ENCODE measurements at places on chromosomes 1 and 21.

GRCh38 chr1:192977089-192977706 is 82.0 kb downstream of the UCHL5 start:
- DNase-seq: no peak

DNA sequence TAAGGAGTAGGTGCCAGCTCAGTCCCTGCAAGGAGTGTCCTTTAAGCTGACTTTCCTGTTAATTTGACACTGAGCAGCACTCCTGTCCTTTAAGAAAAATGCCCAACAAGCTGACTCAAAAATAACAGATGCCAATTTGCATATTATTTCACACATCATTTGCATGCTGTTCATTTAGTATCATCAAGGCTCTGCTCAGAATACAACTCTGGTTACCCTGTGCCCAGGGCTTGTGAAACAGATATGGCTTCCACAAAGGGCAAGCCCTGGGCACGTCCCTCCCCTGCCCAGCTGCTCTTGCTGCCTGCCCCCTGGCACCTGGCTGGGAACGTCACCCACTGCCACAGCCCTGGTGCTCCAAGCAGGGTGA is 10.3 kb downstream of the KCNN3 start:
- DNase-seq: no peak

DNA sequence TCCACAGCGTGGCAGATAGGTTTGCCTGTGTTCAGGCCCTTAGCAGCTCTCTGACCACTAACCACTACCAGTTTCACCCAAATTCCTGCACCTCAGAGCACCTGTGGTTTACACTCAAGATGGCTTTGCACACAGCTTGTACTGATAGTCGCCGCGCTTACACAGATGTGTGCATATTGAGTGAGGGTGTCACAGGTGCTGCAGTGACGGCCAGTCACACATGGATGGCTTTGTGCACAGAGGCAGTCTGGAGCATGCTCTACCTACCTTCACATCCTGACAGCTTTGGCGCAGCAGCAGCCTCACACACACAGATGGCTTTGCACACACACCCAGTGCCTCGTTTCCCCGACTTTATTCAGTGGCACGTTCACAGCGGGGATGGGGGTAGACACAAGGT is 7.5 kb downstream of the DMAP1 start:
- DNase-seq: no peak

- DNase-seq: no peak
Measured at GRCh38 chr1:25683177-25683576, 66.6 kb downstream of the MAN1C1 start.

- DNase-seq: no peak
Measured at GRCh38 chr1:64823691-64824476, 79.0 kb downstream of the RAVER2 start.

DNA sequence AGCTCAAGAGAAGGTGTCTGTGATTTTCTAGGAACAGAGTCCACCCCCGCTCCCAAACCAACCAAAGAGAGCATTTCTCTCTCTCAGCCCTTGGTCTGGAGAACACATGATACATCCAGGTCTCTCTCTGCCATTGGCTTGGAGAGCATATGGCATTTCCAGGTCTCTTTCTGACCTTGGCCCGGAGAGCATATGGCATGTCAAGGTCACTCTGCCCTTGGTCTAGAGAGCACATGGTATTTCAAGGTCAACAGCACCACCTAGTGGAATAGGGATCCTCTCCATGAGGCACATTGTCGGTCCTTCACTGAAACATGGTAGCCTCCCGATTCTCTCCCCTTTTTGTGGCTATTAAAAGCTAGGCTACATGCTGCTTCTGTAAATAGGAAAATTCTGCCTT is 437.7 kb upstream of the OLFM3 start:
- DNase-seq: no peak

GRCh38 chr1:190170321-190170720 is 307.3 kb downstream of the BRINP3 start:
- no peak for DNase-seq

DNA sequence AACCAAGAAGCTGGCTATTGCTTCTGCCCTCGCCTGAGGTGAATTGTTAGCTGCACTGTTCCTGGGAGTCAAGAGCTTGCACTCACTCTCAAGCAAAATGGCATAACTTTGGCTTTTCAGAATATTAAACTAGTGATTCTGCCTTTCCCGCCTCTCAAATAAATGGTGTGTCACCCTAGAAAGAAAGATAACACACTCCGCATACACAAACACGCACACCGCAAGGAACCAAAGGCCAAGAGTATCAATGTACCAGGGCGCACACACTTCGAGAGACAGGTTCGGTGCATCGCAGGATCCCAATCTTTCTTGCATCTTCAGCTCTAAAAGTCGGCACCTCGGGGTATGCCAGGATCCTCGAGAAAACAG is 470 bp upstream of the RTCA start:
- DNase-seq: no peak

DNA sequence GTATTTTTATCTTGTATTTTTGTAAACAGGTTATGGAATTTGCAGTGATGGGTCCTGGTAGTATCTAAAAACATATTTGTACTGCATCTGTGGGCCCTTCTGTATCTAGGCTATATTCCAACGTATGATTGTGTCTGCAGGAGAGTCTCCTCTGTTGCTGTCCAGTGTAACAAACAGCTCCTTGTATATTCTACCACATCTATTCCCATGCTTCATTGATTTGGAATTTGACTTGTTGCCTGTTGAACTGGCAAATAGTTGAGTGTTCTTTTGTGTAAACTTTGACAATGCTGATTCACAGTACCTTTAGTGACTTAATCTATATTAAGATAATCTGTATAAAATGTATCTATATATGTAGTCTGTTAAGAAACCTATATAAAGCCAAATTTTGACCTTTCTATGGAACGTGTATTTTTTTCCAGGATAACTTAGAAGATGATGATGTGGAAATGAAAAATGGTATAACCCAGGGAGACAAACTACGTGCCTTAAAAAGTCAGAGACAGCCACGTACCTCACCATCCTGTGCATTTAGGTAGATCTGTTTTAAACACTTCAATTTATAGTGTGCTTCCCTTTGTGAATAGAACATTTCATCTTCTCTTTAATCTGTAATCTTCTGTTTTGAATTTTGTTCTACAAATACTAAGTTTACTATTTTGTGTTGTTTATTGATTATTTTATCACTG is 43.4 kb upstream of the GPR88 start:
- DNase-seq: no peak

GRCh38 chr1:221695301-221695700 is 46.6 kb downstream of the DUSP10 start:
- no peak for DNase-seq

DNA sequence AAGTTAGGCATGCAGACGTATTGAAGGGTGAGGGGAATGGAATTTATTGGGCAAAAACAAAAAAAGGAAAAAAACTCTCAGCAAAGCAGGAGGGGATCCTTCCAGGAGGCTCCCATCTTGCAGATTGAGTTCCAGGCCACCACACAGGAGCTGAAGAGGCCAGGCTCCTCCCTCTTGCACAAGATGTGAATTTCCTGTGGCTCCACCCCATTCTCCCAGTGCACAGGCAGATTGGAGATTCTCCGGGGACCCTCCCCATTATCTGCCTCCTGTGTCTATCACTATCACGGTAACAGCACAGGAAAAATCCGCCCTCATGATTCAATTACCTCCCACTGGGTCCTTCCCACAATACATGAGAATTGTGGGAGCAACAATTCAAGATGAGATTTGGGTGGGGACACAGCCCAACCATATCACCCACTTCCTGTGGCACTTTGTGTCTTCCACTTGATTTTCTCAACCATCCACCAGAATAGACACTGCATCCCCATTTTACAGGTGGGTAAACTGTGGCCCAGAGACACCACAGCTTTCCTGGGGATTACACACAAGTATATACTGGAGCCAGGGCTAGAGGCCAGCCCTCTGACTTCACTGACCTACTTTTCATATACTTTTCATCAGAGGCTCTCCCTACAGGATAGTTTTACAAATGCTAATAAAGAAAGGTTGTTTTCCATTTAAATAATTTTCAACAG is 18.9 kb upstream of the COL6A1 start:
- no peak for DNase-seq

- no peak for DNase-seq
Measured at GRCh38 chr1:27666791-27667254, 5.2 kb downstream of the IFI6 start.

GRCh38 chr1:43980255-43981134 is 1.5 kb downstream of the B4GALT2 start:
- DNase-seq: no peak

DNA sequence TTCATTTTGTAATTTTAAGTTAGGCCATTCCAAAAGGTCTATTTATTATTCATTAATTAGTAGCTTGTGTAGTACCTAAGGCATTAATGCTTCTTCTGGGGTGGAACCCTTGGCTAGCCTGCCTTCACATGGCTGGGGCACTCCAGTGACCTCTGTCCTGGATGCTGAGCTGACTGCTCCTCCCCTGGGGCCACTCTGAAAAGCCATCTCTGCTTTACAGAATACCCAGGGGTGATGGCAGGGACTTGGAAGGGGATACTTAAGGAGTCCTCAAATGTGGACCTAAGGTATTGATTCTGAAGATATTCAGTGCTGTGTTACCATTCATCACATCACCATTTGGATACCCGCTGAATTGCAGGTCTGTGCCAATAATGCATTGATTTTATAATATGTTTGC is 187.8 kb upstream of the COA6 start:
- no peak for DNase-seq

DNA sequence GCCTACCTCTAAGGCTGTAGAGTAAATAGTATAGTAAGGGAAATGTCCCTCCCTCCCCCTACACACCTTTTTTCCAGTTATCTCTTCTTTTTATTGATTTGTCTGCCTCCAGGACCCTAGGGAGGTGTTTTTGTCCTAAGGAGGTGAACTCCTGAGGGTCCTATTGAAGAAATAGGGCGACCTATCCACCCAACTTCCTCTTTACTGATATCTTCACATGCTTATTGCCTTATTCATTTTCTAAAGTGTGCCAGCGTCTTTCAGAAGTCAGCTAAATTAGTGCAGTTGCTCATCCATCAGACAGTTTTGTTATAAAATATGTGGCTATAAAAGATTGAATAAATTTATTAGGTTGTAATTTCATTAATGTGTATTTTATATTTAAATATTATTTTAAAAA is 5.9 kb downstream of the BACH1 start:
- DNase-seq: no peak

GRCh38 chr1:87513255-87513654 is 184.6 kb downstream of the LMO4 start:
- DNase-seq: no peak

- no peak for DNase-seq
Measured at GRCh38 chr1:229699613-229700267, 73.7 kb downstream of the URB2 start.

DNA sequence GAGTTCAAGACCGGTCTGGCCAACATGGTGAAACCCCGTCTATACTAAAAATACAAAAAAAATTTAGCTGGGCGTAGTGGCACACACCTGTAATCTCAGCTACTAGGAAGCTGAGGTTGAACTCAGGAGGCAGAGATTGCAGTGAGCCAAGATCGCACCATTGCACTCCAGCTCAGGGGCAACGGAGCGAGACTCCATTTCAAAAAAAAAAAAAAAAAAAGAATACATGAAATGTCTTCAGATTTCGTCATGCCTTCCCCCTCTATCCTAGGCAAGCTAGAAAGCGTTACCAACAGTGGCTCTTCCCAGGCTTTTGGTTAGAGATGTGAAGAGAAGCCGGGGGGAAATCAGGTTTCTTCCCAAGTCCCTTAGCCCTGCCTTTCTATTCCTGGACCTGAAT is 3.6 kb downstream of the TFF1 start:
- no peak for DNase-seq
